Renal cortex interstitium (tissue), 15 donors: ENCODE measurements at places on chromosomes 16 and 17.

DNA sequence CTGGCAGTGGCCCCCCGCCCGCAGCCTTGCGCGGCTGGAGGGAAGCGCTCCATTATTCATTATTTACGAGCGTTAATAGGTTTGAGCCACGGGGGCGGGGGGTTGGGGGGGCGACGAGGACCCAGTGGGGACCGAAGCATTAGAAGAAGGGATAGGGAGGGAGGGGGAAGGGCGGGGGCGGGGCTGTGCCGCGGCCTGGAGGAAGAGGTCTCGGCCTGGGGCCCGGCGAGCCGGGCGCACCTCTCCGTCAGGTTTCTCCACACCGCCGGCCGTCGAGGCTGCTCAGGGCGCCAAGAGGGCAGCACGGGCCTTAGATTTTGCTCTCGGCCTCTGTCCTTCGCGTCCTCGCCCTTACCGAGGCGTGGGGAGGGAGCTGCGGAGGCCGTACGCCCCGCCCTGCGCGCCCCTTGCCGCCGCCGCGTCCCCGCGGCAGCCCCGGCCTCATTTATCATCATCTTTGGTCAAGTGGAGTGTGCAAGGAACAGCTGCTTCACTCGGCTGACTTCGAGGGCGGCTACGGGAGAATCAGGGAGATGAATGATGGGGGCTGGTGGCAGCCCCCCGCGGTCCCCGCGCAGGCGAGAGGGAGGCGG, 54.2 kb downstream of the SREBF1 start:
- no peak for DNase-seq

DNA sequence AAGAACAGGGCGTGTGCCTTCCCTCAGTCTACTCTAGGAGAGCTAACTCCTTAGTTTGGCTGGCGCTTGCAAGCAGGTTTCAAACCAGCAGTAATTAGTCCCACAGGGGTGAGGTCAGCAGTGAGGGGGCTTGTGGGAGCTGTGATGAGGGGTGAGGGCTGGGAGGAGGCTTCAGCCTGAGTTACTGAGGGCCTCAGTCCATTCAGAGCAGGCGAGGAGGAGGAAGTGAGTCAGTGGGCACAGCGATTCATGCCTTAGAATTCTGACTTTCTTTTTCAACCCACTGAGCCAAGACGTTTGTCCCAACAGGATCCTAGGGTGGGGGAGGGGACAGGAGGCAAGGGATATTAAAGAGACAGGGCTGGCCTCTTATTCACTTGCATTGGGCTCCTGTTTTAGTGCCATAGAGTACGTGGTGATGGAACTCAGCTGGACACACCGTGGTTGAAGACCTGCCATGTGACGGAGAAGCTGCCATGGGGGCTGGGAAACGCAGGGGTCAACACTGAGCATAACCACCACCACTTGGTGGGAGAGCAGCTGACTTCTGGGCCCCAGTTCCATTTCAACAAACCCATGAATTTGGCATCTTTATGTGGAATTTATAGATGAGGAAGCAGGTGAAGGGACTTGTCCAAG, 8.3 kb upstream of the ITGA3 start:
- DNase-seq: no peak

- DNase-seq: no peak
Observed at GRCh38 chr16:56192635-56192945, 1.3 kb downstream of the GNAO1 start.

GRCh38 chr16:88533381-88533917, 36.8 kb upstream of the ZC3H18 start:
- DNase-seq: peak; percentile 40
